ENCODE measurements at places on chromosomes 3 and 15.

DNA sequence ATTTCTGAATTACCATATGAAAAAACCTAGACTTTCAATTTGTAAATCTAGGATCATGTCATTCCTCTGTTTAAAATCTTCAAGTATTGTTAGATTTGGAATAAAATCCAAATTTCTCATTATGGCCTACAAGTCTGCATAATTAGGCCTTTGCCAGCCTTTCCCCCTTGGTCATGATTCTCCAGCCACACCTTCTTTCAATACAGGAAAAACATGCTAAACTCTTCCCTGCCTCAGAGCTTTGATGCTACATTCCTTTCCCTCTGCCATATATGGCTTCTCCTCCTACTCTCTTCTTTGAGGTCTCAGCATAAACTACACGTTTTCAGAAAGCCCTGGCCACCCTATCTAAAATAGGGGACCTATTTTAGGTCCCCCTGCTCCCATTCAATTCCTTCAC, 48.5 kb downstream of the TM6SF1 start:
- DNase-seq: no peak

- DNase-seq: peak; percentile 29
Measured at GRCh38 chr3:10142707-10143560, 1.4 kb downstream of the VHL start.

DNA sequence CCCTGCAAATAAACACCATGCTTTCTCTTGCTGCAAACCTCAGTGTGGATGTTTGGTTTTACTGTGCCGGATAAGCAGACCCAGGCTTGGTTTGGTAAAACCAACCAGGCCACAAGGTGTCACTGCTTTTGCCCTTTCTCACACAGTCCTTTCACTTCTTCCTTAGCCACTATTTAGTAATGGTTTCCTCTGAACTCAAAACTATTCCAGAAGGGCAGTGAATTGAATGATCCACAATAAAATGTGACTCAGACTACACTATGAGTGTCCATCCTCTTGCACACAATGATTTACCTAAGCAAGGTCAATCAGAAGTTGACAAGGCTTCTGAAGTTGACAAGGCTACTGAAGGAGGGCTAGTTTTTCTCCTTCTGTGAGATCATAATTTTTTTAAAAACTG, 552.4 kb upstream of the CCDC54 start:
- peak; percentile 49 for DNase-seq

GRCh38 chr3:115760716-115761115, 137.4 kb downstream of the GAP43 start:
- no peak for DNase-seq

DNA sequence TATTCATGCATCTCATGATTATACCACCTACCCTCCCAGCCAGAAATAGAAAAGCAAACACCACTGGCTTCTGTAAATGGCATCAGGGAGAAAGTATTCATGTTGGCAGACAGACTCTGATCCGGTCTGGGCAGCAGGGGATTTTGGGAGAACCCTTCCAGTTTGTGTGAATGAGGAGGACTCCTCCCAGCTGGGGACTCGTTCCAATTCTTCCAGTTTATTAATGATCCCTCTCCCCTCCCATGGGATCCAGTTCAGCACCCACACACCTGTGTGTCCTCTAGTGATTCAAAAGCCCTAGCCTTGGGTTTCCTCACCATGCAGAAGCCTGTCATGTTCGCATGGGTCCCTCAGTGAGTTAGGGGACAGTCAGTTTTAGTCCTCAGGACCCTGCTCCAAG, 110.9 kb downstream of the IQSEC1 start:
- DNase-seq: no peak

- DNase-seq: no peak
Measured at GRCh38 chr15:85006655-85007054, 25.0 kb downstream of the PDE8A start.

Data from mammary epithelial cell (primary cell).